ENCODE measurements at places on chromosomes 3 and 15. TPM values are rescaled to one million over a fixed set of nuclear protein-coding genes. Genes with fewer than 3 reads are reported as not detected.

PROS1 gene
- 0.20 TPM for total RNA-seq

PARP15 gene
- total RNA-seq, result 40.9 TPM

- no peak for DNase-seq
Measured at GRCh38 chr3:126109880-126110235, 25.9 kb upstream of the SLC41A3 start.

GRCh38 chr3:118088696-118089095, 946.0 kb downstream of the IGSF11 start:
- no peak for DNase-seq

- no peak for DNase-seq
Measured at GRCh38 chr3:136958939-136959338, 1.2 kb downstream of the IL20RB start.

DNA sequence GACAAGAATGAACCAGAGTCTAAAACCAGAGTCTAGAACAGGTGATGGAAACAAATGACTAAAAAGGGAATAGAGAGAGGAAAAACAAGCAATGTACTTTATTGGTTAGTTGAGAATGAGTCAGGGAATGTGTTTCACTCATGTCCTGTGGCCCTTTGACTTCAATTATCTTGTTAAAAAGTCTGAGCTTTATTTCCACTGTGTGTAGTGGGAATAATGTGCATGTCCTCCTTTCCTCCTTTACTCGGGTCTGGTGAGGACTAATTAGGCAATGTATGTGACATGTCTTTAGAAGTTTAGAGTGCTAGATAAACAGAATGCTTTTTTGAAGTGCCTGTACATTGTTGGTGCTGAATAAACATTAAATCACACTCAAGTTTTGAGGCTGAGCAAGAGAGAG, 21.3 kb downstream of the LSAMP start:
- DNase-seq, result no peak

GRCh38 chr3:166799-167198, 29.8 kb upstream of the CHL1 start:
- no peak for DNase-seq

Measured in activated CD4-positive, alpha-beta T cell treated with anti-CD3 and anti-CD28 coated beads, Interleukin-2, amount 10 ng/mL, durations not matched to agents 7 days and 5 days (primary cell).